ENCODE measurements at places on chromosomes 5 and 9.

DNA sequence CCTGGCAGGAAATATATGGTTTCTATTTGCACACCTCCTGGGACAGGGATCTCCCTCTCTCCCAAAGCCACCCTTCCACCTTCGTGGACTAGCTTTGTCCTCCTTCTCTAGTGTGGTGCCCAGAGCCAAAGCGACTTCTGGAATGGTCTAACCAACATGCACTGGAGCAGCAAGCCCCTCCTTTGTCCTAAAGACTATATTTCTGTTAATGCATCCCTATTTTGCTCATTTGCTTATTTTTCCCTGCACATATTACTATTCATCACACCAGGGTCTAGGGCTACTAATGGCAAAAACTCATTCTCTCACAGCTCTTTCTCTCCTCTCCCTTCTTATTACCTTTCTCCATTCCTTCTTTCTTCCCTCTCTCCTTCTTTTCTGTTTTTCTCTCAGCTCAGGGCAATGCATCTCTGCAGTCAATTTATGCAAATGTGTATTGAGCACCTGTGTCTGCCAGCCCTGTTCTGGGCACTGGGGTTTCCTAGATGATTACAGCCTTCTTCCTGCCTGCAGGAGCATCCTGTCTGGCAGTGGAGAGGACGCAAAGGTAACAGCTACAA is 2.8 kb upstream of the NEURL1B start:
- no peak for DNase-seq

- no peak for DNase-seq
Observed at GRCh38 chr5:160237571-160238093, 8.3 kb downstream of the FABP6 start.

DNA sequence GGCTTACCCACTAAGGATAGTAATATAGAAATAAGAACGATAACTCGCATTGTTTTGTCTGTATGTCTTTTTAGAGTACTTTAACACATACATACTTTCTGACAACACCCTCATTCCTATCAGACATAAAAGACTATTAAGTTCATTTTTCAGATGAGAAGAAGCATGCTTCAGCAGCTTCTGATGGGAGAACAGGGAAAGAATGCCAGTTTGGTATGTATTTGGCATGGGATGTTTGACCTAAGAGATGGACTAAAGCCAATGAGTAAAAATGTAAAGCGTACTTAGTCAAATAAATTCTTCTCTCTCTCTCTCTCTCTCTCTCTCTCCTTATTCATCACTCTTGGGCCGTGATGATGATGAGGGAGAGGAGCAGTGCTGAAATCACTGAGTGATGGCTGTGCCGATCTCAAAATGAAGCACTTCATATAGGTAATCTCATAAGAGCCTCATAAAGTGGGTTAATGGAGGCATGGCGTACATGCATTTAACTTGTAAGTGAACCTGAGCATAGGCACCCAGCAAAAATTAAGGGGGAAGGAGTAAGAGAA is 71.5 kb downstream of the SLIT3 start:
- DNase-seq, result no peak

GRCh38 chr5:154755361-154756008 is at the start of gene LARP1:
LARP1 (plus strand) TSS chr5:154755377; CDS start chr5:154755758, 381 bp downstream.
- peak; percentile 63 for DNase-seq

- no peak for DNase-seq
Observed at GRCh38 chr9:12463641-12464040, 229.5 kb upstream of the TYRP1 start.

DNA sequence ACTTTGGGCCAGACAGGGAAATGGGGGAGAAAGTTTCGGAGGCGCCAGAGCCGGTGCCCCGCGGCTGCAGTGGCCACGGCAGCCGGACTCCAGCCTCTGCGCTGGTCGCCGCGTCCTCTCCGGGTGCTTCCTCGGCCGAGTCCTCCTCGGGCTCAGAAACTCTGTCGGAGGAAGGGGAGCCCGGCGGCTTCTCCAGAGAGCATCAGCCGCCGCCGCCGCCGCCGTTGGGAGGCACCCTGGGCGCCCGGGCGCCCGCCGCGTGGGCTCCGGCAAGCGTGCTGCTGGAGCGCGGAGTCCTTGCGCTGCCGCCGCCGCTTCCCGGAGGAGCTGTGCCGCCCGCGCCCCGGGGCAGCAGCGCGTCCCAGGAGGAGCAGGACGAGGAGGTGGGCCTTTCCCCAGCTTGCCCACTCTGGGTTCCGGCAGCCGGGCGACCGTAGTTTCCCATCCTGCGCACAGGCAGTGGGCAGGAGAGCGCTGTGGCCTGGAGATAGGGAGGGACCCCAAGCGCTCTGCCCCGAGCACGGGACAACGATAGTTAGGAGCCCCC is 516 bp downstream of the MAST4 start:
- DNase-seq, result no peak

GRCh38 chr5:166068547-166069335 is 2222.7 kb upstream of the WWC1 start:
- no peak for DNase-seq

DNA sequence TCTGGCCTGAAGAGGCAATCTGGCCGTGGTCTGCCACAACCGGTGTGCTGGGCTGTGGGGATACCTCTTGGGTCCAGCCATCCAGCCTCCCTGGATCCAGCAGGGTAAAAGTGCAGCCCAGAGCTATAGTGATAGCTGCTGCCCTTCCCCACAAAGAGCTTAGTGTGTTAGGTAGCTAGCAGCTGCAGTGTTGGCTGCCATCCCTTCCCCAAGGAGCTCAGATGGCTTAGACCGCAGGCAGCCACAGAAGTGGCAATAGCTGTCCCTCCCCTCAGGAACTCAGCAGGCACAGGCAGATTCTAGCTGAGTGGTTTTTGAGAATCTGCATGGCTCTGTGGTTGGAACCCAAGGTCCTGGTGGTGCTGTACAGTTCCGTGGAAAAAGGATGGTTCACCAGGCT is 40.1 kb downstream of the GIN1 start:
- DNase-seq, result no peak

DNA sequence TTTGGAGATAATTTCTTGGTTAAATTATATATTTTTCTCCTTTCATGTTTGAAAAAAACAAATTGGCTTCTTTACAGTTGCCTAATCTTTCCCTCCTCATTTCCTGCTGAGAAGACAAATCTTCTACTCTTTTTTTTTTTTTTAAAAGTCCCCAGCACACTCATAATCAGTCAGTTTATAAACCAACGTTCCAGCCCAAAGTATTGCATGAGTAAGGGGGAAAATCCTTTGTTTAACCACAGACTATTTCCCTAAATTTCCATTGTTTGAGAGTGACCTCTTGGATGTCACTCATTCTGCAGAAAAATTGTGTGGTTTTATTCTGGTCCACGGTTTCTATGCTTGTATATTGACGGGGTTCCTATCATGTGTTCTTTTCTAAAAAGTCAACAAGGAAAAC is 55.1 kb upstream of the TLR4 start:
- no peak for DNase-seq

- no peak for DNase-seq
Observed at GRCh38 chr5:21895766-21896350, 957.3 kb downstream of the CDH12 start.

DNA sequence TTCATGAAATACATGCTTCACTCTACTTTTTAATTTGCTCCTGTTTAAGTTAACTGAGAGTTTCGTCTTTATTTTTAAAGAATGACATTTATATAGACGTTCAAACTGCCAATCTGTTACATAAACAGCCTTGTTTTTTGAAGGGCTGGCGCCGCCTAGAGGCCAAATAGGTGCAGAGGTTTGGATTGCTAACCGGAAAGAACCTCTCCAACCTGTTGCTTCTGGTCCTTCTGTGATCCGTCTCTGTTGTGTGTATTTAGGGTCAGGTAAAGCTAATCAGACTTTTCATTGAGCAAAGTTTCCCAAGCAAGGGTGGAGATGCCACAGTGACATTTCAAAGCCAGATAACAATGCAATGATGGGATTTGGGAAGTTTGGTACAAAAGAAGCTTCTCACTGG is 39.5 kb upstream of the GLIS3 start:
- peak; percentile 90 for DNase-seq

- DNase-seq, result no peak
Observed at GRCh38 chr5:41832430-41832829, 37.8 kb downstream of the OXCT1 start.

- peak; percentile 48 for DNase-seq
Observed at GRCh38 chr5:65100911-65101631, 332.3 kb downstream of the CWC27 start.

DNA sequence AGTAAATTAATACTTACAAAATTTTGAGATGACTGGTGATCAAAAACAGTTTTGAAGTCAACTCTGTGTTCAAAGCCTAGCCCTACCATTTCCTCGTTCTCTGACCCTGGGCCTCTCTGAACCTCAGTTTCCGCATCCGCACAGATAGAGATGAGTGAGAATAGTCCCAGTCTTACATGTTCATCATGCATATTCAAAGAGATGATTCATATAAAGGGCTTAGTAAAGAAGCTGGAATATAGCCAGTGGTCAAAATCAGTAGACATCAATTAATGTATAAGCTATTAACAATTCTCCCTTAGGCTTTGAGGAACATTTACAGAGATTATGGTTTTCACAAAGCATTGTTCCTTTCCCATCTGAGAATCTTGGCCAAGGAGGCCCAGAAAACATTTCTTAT is 250.6 kb downstream of the SPOCK1 start:
- DNase-seq, result no peak

GRCh38 chr5:73273379-73274050 is 100.5 kb downstream of the TMEM174 start:
- peak; percentile 25 for DNase-seq

DNA sequence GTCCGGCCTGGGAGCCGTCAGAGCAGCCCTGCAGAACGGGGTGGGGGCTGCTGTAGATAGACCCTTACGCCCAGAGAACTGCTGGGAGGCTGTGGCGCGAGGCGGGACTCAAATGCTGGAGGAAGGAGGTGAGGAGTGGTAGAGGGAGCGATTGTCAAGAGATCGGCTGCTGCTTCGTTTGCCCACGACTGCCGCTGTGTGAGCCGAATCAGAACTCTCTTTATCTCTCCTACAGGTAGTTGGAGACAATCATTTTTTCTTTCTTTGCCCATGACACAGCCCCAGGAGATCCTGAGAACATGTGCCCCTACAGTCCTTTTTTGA is 456 bp downstream of the ZNF79 start:
- DNase-seq, result peak; percentile 50

- DNase-seq, result no peak
Observed at GRCh38 chr9:95206143-95206542, 111.4 kb downstream of the FANCC start.

Data from NB4 (cell line).